Stimulated activated CD8-positive, alpha-beta memory T cell treated with anti-CD3 and anti-CD28 coated beads, Interleukin-4, amount 100 ng/mL, for 4 hours (primary cell): ENCODE measurements at places on chromosomes 7 and 10.

- DNase-seq, result no peak
These were observed 147.8 kb downstream of the GFRA1 start for GRCh38 chr10:116125180-116125579.

DNA sequence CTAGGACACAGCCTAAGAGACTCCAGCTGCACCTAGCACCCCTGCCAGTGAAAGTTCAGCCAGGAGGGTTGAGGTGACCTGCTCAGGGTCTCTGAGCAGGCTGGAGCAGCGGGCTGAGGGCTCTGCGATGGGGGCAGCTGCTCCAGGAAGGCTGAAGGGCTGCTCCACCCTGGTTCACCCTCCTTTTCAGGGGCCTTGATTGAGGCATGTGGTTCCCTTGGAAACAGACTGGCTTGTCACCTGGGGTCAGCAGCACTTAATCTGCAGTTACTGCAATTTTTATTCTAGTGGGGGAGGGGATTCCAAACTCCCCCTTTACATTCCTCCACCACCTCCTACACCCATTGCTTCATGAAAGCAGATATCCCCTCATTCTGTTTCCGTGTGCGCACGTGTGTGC, 85.3 kb upstream of the UNC5B start:
- no peak for DNase-seq

GRCh38 chr7:11252705-11253272, 279.1 kb downstream of the PHF14 start:
- DNase-seq, result no peak

GRCh38 chr7:50346545-50347497, 42.3 kb downstream of the IKZF1 start:
- no peak for DNase-seq

DNA sequence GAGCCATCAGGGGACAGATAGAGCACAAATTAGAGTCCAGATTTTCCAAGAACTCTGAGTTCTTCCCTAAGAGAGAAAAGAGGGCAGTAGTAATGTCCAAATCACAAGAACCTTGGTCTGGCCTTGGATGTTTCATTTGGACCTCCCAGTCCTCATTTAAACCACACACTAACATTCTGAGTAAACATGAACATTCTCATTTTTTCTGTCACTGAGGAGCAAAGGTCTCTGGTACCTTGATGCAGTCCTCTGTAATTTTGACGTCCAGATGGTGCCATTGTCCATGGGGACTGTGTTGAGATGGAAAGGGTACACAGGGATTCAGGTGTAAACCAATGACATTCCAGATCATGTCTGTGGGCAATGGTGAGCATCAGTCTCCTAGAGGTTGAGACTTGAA, 225.4 kb upstream of the PHYHIPL start:
- no peak for DNase-seq

DNA sequence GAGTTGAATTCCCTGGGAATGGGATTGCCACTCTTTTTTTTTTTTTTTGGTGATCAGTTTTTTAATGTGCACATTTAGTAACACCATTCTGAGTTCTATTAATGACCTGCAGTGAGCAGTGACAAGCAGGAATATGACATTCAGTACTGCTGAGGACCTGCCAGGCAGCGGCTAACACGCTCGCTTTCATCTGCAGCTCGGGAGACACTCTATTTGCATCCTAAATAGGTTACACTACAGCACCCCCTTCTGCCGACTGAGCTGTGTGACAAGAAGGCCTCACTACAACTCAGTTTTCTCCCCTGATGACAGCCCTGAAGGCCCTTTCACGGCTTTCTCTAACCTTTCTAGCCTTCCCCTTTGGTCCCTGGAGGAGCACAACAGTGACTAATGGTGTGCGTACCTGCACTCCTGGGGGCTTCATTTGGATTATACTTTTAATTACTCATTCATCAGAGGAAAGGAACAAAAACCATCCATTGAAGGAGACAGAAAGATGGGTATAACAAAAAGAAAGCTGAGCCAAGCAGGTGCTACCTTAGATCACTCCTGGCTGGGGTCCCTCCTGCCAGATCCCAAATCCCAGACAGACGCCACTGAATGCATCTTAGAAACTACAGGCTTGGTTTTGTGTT, 872.4 kb downstream of the LRMDA start:
- DNase-seq, result no peak

GRCh38 chr7:106059556-106059955, 52.6 kb downstream of the SYPL1 start:
- no peak for DNase-seq

DNA sequence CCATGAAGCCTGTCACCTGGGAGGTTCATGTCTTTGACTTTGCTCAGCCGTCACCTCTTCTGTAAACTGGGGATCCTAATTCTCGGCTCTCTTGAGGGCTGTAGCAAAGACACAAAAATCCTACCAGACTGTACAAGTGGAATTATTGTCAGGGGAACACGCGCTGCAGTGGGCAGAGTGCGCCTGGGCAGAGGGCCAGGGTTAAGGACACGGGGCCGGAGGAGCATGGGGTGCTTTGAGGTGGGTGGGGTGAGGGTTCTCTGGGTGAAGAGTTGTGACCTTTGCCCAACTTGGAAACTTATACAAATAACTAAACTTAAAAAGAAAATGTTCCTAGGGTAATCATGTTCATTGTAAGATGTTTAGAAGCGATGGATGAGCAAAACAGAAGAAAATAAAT, 36.0 kb downstream of the PALD1 start:
- DNase-seq, result no peak

- DNase-seq, result no peak
These were observed 32.6 kb upstream of the TECTB start for GRCh38 chr10:112250555-112250954.

DNA sequence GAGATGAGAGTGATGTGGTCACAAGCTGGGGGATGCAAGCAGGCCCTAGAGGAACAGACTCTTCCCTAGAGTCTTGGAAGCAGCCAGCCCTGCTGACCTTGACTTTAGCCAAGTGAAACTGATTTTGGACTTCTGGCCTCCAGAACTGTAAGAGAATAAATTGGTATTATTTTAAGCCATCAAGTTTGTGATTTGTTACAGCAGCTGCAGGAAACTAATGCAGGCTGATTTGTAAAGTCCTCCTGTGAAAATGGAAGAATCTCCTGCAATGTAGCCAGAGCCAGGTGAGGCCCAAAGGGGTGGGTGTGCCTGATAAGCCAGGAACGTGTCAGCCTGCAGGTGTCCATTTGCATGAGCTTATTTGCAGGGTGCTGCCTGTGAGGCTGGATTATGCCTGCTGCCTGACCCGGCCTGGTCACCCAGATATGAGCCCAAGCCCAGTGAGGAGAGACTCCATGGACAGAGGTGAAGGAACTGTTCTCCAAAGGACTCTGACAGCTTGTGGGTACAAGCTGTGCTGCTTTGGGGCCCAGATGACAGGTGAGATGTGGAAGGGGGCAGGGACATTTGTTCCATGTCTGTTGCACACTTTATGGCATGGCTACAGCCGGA, 24.6 kb upstream of the PLEKHA1 start:
- no peak for DNase-seq

- DNase-seq, result no peak
These were observed 54.5 kb downstream of the GSDME start for GRCh38 chr7:24702755-24703154.
